ENCODE measurements at places on chromosomes 16 and 17.

- no peak for DNase-seq
Measured at GRCh38 chr16:3832668-3833067, 47.8 kb downstream of the CREBBP start.

DNA sequence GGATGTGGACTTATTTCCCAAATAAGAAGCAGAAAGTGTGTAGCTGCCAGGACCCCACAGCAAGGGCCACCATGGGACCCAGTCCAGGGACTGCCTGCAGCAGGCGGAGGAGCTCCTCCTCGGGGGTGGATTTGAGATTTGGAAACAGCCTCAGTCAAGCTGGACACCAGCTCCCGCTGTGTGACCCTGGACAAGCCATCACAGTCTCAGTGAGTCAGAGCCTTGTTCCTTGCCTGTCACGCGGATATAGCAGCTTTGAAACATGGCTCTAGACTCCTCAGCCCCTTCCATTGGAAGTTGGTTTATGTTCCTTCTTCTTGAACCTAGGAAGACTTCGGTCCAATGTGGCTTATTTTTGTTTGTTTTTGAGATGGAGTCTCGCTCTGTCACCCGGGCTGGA, 12.5 kb upstream of the DPEP1 start:
- DNase-seq, result no peak

DNA sequence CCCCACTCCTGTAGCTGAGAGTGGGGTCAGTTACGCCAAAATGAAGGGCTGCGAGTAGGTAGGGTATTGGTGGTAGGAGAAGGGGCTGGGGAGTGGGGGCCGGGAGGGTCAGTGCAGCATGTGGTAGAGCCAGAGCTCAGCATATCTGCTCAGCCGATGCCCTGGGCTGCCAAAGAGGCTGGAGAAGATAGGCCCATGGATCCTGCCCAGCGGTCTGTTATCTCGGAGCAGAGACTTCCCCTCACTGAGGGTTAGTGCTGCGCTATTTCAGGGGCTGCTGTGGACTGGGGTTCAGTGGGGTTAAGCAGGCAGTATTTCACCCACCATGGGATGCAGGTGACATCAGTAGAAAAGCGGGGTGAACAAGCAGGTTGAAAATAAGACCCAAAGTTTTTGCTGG, 19.7 kb downstream of the RHBDL3 start:
- no peak for DNase-seq

- no peak for DNase-seq
Measured at GRCh38 chr16:1459967-1460366, 14.9 kb downstream of the CLCN7 start.

DNA sequence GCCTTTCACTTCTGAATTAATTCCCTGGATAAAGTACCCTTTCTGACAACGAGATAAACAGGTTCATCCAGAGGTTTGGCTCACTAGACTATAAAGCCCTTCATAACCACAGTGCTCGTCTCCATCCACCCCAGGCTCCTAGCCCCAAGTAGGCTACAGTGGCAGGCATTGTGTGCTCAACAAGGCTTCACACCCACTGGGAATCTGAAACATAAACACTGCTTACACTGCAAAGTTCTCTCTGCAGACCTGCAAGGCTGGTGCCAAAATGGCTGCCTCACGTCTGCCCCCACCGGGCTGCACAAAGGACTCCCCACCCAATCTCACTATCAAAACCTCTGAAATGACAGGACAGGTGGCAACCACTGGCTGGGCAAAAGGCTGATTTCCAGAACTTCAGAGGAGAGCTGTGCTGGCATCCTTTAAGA, 5.1 kb upstream of the HLF start:
- no peak for DNase-seq

DNA sequence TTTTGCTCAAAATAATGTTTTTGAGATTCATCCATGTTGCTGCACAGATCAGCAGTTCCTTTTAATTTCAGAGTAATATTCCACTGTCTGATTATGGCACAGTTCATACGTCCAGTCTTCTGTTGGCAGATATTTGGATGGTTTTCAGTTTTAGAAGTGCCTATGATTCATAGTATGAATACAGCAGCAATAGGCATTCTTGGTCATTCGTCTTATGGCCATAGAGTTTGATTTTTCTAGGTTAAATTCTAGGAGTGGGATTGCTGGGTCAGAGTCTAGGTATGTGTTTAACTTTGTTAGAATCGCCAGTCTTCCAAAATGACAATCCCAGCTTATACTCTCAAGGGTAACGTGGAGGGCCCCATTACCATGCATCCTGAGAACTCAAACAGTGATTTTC, 11.5 kb upstream of the IL34 start:
- no peak for DNase-seq

GRCh38 chr17:58328195-58329034, at the start of gene TSPOAP1:
Gene TSPOAP1, minus strand, starts transcription at chr17:58328795. Its CDS starts 875 bp downstream, at chr17:58327920.
- DNase-seq, result peak; percentile 74

- no peak for DNase-seq
Measured at GRCh38 chr17:35245196-35245486, 2.3 kb downstream of the SLFN5 start.

GRCh38 chr16:60142619-60143347, 1408.7 kb upstream of the GOT2 start:
- DNase-seq, result no peak

- no peak for DNase-seq
Measured at GRCh38 chr17:44108440-44109311, 14.8 kb downstream of the HDAC5 start.

- peak; percentile 43 for DNase-seq
Measured at GRCh38 chr16:12089492-12090150, 113.1 kb downstream of the SNX29 start.

DNA sequence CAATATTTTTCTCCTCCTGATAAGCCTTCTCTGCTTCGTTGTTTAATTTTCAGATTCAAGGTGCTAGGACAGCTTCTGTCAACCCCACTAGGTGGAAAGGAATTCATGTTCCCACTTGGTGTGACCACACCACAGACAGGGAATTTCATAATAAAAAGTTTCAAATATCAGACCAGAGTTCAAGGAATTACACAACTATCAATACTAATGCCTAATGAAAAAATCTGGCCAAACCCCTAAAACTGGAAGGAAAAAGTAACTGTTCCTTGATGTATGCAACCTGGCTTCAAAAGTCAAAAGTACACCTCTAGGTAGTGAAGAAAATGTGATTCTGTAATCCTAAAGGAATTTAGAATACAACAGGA, 87.8 kb upstream of the CORO6 start:
- no peak for DNase-seq

GRCh38 chr16:56289416-56289815, 98.1 kb downstream of the GNAO1 start:
- no peak for DNase-seq

All from GM19239 (cell line).